ENCODE measurements at places on chromosomes 6 and 20.
A peak's percentile ranks its signal among the peaks of the same experiment; 100 is the strongest.

DNA sequence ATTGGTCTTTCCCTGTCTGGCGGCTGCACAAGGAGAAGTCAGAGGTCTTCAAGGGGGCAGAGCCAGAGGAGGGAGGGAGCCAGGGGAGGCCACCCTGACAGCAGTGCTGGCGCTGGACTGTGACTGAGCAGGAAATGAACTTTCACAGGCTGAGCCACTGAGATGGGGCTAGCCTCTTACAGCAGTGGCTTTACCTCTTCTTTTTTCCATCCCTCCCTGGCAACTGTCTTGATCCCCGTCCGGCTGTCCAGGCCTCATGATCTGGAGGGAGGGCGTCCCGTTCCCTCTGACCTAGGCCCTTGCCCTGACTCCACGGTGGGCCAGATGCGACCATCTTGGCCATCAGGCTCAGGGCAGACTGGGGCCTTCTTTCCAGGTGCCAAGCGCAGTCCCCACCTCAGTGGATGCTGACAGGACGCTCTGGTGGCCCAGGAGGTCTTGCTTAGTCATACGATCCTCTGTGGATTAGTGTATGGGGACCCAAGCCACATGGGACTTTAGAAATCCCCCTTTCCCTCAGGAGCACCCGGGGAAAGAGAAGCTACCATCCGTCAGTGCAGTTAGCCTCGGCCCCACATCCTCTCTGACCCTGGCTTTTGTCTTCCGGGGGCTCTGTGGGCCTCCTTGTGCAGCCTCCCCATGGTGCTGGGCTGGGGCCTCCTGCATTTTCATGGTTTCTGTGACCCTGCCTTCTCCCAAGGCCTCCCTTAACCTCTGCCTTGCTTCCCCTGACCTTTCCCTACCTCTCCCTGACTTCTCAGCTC lies 57.4 kb upstream of the CCDC167 start:
- DNase-seq, result no peak

- no peak for DNase-seq
Measured at GRCh38 chr6:126182650-126183311, 157.1 kb upstream of the CENPW start.

- DNase-seq, result no peak
Measured at GRCh38 chr6:32562940-32563339, 26.7 kb downstream of the HLA-DRB1 start.

DNA sequence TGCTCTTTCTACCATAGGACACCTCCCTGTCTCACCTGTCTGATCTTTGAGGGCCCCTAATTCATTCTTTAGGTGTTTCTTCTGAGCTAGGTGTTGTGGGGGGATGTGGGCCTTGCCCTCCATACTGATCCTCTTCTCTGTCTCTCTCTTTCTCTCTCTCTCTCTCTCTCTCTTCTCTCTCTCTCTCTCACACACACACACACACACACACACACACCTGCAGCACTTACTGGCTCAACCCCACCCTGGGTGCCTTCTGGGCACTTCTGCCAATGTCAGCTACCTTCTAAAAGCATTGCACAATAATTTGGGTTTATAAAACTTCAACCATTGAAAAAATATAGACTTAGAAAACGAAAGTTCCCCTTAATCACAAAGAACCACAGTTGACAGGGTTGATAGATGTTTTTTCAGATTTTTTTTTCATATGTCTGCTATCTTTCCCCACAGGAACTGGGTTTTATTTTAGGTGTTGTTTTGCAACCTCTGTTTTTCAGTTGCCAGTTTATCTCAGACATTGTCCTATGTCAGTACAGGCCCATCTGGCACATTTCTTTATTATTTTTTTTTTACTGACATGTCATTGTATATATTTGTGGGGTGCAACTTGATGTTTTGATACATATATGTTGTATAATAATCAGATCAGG lies 28.1 kb downstream of the PKIG start:
- DNase-seq, result no peak

- DNase-seq, result no peak
Measured at GRCh38 chr6:10759884-10760329, 12.3 kb downstream of the TMEM14B start.

- no peak for DNase-seq
Measured at GRCh38 chr6:134106702-134107101, 54.3 kb upstream of the SLC2A12 start.

- peak; percentile 38 for DNase-seq
Measured at GRCh38 chr20:36493051-36493800, 48.1 kb upstream of the MYL9 start.

GRCh38 chr6:36219081-36219480 lies 22.5 kb downstream of the BRPF3 start:
- DNase-seq, result peak; percentile 40

DNA sequence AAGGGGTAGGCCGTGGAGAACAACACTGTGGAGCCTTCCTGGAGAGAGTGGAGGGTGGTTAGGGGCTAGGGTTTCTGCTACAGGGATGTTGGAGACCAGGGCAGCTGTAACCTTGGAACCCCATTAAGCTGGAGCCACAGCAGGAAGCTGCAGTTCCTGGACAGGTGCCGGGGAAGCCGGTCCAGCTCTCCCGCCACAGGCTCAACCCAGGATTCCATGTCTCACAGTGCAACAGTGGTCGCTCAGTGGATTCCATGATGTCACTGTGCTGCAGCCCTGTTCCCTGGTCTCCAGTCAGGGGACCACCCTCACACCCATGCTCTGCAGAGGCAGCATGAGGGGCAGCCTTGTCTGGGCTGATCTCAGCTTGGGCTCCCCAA lies 264.6 kb upstream of the CDYL start:
- no peak for DNase-seq

DNA sequence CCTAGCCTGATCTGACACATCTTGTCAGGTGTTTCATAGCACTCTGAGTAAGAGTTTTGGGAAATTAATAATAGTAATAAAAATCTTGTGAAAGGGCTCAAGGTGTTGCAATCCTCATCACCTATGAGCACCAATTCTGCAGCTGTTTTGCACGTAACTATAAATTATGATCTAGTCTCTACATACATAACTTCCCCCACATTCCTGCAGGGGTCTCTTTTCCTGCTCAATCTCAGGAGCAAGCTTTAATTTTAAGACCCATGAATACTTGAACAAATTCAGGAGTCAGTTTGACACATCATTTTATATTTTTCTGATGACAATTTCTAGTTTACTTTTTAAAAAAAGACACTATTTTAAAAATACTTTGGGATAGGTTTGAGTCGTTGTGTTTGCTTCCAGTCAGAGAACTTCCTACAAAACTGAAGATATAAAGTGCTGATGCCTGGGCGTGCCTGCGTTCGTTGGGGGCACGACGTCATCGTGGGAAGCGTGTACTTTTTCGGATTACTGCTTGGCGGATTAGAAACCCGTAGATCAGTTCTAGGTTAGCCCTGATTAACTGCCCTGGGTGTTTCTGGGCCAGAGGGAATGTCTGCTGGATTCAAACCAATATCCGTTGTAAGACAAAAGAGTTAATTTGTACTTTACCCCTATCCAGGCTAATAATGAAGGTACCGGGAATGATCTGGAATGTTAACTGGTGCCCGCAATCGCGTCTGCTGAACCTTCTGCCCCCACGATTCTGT lies 1.0 kb upstream of the E2F3 start:
- peak; percentile 79 for DNase-seq

DNA sequence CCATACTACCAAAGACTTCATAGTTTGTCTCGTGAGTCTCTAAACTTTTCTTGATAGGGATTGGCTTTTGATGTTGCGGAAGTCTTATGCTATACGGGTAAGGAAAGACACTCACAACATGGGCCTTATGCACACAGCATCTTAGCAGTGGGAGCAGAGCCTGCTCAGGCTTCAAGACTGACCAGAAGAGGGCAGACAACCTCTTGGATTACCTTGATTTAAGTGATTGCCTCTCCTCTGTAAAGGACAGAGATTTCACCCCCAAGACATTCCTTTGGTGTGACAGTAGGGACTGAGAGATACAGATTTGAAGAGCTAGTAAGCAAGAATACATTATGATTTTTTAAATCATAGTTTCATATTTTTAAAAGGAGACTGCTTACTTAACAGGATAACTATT lies 71.0 kb upstream of the SAMD3 start:
- no peak for DNase-seq

DNA sequence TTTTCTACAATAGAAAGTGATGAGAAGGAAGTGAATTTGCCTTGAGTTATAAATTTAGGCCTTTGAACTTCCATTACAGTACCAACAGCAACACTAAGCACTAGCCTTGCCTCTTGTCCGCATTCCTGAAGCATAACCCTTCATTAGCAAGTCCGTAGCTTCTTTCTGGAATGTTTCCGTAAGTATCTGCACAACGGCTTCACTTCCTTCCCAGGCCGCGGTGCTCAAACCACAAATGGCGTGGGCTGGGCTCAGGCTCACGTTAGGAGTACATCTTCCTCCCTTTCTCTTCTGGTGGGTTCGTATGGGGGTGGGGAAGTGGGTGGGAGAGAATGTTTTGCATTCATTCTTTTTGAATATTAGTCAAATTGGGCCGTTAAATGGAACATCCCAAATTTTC lies 193.8 kb upstream of the SNX9 start:
- DNase-seq, result peak; percentile 44

GRCh38 chr6:321536-322258 lies 29.4 kb downstream of the DUSP22 start:
- no peak for DNase-seq

DNA sequence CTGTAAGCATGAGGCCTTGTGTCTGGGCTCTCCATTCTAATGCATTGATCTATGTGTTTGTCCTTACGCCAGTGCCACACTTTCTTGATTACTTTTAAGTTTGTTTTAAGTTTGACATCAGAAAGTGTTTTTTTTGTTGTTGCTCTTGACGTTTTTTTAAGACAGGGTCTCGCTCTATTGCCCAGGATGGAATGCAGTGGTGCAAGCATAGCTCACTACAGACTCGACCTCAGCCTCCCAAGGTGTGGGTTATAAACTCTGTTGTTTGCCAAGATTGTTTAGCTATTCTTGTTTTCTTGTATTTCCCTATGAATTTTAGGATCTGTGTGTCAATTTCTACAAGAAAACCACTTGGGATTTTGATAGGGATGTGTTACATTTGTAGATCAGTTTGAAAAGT lies 5.6 kb downstream of the MCUR1 start:
- DNase-seq, result no peak

DNA sequence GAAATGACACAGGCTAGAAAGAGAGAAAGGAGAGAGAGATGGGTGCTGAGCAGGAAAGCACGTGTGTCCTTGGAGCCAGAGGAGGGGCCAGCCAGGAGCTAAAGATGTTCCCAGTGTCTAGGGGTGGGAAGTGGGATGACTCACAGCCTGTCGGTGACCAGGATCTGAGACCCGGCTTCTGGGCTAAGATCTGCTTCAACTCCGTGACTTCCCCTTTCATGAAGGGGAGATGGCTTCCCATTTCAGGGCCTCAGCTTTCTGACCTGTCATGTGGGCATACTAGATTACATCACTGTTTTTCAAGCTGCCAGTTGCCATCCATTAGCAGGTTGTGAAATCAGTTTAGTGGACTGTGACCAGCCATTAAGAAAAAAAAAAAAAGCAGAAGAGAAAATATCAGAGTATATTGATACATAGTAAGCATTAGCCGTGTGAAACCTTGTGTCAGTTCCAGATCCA lies 5.4 kb downstream of the TGM3 start:
- DNase-seq, result peak; percentile 98

DNA sequence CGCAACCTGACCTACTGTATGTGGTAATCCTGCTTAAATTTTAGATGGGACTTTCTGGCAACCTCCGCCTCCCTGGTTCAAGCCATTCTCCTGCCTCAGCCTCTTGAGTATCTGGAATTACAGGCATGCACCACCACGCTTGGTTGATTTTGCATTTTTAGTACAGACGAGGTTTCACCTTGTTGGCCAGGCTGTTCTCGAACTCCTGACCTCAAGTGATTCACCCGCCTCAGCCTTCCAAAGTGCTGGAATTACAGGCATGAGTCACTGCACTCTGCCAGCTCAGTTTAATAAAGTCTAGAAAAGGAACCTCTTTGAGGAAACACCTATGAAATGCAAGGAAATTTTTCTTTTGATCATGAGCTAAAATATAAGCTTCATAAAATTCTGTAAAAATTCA lies 9.0 kb upstream of the PLCB4 start:
- DNase-seq, result no peak

DNA sequence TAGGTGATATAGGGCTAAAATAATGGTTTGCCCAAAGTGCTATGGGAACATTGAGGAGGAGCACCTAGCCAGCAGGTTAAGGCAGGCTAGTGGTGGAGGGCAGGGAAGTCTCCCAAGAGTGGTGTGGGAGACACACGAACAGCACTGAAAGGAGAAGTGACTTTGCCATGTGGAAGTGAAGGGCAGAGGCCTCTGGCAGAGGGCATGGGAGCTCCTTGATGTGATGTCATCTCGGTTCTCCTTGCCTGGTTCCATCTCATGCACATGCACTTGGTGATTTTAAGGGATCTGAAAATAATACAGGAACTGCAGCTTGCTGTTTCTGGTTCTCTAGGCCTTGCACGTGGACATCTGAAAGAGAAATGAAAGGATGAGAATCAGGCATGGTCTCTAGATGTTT lies 4.7 kb upstream of the MAP3K4 start:
- DNase-seq, result peak; percentile 86

- DNase-seq, result peak; percentile 79
Measured at GRCh38 chr6:137967689-137968454, 100.8 kb downstream of the TNFAIP3 start.

- peak; percentile 34 for DNase-seq
Measured at GRCh38 chr6:157128235-157128775, 195.0 kb downstream of the TMEM242 start.

DNA sequence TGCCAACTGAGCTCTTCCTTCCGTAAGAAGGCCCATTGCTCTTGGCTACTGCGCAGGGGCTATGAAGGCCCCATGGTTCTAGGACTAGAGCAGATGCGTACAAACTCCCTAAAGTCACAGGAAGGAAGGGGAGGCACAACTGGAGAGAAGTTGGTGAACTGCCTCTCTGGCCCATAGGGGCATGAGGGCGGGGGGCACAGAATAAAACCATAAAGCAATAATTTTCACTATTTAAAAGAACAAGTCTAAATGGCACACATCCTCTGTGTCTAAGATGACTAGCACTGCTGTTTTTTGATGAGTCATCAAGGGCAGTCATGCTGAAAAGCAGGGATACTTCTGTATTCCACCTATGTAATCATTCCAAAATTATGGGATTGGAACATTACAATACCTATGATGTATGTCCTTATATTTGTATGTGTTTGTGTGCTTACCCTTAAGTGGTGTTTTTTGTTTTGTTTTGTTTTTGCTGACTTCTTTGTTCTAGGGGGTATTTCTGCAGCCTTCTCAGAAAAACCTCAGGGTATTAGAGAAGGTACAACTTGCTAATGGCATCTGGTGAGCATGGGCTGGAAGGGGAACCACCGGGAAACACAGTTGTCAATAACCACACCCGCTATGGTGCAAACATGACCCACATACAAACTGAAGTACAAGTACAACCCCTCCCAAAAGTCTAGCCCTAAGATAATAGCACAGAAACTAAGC lies 36.9 kb downstream of the B4GALT5 start:
- peak; percentile 28 for DNase-seq

DNA sequence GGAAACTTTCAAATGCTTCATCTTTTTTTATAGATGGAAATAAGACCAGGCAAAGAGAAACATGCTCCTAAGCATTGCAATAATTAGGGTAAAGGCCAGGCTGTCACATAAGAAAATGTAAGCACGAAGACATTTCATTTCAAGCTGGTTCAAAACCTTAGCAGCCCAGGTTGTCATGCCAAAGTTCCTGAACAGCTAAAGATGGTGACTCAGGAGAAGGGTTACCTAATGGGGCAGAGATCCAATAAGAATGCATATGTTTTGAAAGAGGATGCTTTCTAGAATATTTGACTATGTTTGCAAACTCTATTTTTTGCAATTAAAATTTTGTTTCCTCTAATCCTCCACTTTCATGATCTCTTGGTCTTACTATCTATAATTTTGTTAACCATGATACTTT lies 65.6 kb upstream of the PHACTR2 start:
- no peak for DNase-seq

GRCh38 chr6:105759946-105760345 lies 326.2 kb upstream of the PRDM1 start:
- DNase-seq, result peak; percentile 15
